ENCODE measurements at places on chromosomes 12 and 14.

GRCh38 chr14:71574976-71575375 lies 357.3 kb upstream of the RGS6 start:
- no peak for DNase-seq

- DNase-seq, result no peak
These were observed 45.4 kb upstream of the NPFF start for GRCh38 chr12:53552361-53553327.

DNA sequence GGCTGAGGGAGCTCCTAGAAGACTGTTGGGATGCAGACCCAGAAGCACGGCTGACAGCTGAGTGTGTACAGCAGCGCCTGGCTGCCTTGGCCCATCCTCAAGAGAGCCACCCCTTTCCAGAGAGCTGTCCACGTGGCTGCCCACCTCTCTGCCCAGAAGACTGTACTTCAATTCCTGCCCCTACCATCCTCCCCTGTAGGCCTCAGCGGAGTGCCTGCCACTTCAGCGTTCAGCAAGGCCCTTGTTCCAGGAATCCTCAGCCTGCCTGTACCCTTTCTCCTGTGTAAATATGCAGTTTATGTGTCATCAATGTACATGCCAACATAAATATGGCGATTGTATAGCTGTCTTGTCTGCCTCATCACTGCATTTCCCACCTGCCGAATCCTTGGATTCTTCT lies 7.5 kb downstream of the AMHR2 start:
- no peak for DNase-seq

- no peak for DNase-seq
These were observed 47.2 kb downstream of the FGD4 start for GRCh38 chr12:32446316-32447119.

DNA sequence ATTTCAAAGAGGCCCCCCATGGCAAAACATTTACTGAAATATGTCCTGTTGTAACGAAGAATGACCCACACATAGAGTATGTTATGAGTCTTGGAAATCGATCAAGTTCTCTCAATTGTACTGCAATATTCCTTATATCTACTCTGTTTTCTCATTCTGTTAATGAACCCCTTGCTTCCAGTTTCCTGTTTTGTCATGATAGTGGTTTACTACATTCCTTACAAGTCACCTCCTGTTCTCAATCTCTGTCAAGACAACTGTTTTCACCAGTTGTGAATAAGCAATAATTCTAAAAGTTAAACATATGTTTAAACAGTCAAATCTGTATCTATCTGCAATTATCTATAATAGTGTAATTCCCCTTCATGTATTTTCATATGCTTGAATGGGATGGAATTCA lies 16.4 kb upstream of the ARID2 start:
- DNase-seq, result no peak

DNA sequence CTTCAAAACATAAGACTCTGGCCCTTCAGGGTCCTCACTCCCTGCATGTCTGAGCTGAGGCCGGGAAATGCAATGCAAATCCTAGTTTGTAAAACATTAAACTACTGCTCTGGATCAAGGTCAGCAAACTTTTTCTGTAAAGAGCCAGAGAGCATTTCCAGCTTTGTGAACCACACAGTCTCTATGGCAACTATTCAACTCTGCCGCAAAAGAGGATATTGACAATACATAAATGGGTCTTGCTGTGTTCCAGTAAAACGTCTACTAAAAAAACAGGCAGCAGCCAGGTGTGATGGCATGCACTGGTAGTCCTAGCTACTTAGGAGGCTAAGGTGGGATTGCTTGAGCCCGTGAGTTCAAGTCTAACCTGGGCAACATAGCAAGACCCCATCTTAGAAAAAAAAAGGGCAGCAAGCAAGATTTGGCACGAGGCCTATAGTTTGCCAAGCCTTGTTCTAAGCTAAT lies 22.3 kb downstream of the DDX24 start:
- no peak for DNase-seq

DNA sequence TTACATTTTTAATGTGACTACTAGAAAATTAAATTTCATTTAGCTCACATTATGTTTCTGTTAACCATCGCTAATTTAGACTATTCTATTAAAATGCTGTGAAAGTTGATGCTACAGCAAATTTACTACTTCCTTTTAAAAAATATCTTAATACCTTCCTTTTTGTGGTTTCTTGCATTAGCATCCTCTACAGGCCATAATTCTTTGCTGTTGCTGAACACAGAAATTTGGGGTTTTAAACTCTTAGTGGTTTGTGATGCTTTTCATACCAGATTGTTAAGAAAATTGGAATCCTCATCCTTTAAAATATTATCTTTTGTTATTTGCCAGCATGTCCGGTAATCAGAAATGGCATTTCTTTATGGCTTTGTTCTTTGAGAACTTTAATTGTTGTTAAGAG lies 18.1 kb downstream of the WNK1 start:
- no peak for DNase-seq

DNA sequence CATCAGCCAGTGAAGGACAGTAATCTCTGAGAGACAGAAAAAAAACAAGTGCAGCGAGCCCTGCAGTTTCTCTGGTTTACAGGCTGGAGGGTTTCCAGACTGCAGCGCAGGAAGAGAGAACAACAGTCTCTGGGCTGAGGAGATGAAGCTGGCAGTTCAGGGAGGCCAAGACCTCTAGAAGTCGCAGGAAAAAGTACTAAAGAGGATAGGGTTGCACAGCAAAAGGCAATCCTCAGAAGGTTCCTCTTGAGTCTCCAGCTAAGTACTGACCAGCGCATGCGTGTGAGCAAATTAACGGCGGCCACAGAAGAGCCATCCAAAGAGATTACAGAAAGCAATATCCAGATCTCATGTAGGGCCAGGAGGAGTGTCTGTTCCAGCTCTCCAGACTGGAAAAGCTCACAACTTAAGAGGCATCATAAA lies 12.2 kb upstream of the CCDC60 start:
- DNase-seq, result no peak

DNA sequence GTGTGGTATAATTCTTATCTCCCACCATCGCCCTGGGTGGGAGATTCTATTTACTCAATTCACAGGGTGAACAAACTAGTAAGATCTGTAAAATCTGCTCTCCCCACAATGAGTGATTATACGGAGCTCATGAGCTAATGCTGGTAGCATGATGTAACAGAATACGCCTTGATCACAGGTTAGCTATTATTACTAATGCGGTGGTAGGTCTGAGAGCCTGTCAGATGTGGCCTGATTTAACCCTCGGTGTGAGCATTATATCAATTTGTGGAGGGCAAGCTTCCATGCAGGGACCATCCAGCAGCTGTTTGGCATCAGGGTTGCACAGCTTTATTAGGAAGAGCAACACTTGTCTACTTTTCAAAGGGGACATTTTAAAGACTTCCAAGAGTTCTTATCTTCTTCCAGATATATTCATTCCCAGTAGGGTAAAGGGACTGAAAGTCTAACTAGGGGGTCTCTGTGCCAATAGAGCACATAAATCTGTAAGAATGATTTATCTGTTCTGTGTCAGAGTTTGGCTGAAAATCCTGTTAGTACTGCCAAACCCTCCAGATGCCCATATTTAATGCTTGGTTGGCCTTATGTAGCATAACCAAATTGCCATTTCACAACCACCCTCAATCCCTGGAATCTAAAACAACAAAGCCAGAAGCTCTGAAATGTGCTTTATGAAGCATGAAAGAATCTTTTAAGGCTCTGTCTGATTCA lies 18.7 kb downstream of the TSHR start:
- no peak for DNase-seq

GRCh38 chr12:119593578-119594398 lies at the start of gene TMEM233:
TMEM233 (plus strand) TSS chr12:119593774; CDS start chr12:119593849, 75 bp downstream.
- no peak for DNase-seq

DNA sequence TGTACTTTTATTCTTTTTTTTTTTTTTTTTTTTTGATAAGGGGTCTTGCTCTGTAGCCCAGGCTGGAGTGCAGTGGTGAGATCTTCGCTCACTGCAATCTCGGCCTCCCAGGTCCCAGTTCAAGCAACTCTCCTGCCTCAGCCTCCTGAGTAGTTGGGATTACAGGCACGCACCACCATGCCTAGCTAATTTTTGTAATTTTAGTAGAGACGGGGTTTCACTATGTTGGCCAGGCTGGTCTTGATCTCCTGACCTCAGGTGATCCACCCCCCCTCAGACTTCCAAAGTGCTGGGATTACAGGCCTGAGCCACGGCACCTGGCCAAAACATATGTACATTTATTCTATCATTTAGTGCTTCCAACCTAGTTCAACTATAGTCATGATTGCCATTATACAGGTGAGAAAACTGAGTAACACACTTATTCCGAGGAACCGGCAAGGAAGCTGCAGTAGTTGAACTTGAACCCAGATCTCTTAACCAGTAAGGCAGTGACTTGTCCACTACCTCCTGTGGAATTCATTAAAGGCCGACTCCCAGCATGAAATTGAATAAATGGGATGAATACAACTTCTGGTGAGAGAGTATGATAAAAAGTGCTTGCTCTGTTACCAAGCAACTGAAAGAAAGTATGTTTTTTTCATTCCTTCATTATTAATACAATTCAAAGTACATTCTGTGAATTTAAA lies 755 bp upstream of the ATF7IP start:
- no peak for DNase-seq

DNA sequence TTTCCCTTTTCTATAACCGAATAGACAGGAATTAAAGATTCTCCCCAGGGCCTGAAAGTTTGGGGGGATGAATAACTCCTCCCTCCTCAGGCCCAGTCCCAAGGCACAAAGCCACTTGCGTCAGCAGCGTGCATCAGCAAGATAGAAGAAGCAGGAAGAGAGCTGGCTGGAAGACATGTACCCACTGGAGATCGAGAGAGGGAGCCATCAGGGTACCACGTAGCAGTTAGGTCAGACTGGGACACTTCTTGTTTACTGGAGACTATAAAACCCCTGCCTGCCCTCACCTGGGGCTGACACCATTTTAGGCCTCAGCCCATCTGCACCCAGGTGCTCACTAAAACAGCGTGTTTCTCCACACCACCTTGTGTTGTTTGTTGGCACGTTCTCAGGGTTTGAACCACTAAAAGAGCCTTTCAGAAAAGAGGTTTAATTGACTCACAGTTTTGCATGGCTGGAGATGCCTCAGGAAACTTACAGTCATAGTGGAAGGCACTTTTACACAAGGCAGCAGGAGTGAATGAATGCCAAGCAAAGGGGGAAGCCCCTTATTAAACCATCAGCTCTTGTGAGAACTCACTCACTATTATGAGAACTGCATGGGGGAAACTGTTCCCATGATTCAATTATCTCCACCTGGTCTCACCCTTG lies 93.2 kb downstream of the TMTC3 start:
- peak; percentile 14 for DNase-seq

DNA sequence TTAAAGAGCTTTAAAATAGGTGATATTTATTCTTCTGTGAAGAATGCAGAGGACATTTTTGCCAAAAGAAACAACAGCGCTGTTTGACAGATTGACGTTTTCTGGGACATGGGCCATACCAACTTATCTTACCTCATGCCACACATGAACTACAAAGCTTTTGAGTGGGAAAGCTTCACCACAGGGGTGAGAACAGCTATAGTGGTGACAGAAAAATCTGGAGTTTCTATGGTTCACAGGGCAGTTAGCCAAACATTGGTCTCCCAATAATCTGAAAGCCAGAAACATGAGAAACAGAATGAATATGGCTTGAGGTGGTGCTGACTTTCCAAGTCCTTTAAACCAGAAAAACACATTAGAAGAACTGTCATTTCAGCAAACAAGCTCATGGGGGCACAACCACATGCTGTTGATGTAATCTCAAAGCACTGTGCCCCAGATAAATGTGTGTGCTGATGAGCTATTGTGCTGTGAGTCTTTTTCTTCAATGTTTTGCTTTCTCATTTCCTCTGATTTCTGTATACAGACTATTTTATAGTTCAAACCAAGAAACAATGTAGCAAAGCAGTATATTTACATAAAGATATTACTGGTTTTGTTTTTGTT lies 905.4 kb downstream of the SLC16A7 start:
- DNase-seq, result no peak

GRCh38 chr12:114682785-114683708 lies 928 bp downstream of the TBX3 start:
- no peak for DNase-seq

- peak; percentile 2 for DNase-seq
These were observed 115.4 kb downstream of the KLHL28 start for GRCh38 chr14:44846232-44846824.

GRCh38 chr12:52394836-52395405 lies 9.5 kb upstream of the KRT84 start:
- DNase-seq, result no peak

GRCh38 chr14:90698379-90698869 lies 117.8 kb downstream of the TTC7B start:
- DNase-seq, result no peak

DNA sequence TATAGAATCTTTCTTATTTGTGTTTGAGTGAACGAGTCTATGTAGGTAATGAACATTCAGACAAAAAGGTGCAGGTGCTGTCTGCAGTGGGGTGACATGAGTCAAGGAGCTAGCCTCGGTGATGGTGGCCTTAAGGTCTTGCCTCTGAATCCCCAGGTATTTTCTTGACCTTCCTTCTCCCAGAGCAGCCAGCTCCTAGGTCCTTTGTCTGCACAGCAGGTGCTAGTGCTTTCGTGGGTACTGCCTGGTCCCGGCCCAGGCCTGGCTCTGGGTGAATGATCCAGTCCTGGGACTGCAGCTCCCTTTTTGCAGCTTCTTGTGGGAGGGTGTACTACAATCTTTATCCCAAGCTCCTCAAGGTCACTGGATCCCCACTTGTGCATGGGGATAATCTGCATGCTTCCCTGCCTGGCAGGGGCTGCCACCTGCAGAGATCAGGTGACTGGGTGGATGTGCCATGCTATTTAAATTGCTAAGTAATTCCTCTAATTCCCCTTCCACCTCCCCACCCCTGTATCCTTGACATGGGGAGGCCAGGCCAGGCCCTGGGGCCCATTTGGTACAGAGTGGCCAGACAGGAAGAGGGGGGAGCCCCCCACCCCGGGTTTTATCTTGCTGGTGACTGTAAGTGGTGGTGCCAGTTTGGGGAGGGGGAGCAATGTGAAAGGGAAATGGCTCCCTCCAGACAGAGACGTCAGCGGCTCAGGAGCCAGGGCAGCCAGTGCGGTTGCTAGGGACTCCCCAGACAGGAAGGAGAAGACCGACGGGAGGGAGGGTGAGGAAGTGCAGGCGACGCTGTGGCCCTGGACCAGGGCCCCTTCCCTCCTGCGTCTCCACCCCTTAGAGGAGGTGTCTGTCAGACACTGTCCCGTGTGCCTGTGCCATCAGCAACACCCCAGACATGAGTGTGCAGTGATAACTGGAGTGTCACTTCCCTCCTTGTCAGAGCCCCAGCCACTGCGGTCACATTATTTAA lies 6.7 kb downstream of the VASH1 start:
- DNase-seq, result peak; percentile 72

DNA sequence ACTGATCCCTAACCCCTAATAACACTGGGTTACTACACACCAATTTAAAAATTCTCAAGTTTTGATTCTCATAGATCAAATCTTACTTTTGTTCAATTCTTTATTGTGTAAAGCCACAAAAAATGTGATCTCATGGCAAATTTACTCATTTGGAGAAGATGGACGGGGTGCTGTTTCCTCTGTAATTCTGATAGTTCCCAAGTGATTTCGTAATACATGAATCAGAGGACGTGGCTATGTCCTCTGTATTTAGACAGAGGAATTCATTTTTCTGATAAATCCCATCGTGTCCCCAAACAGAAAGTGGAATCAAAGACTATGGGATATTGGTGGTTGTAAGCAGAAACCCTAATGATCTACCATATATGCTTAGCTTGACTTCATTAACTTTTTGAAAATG lies 76.6 kb upstream of the GNG2 start:
- DNase-seq, result no peak

GRCh38 chr14:82420871-82421270 lies 887.2 kb upstream of the SEL1L start:
- no peak for DNase-seq
